ENCODE measurements at places on chromosomes 13 and 19.

DNA sequence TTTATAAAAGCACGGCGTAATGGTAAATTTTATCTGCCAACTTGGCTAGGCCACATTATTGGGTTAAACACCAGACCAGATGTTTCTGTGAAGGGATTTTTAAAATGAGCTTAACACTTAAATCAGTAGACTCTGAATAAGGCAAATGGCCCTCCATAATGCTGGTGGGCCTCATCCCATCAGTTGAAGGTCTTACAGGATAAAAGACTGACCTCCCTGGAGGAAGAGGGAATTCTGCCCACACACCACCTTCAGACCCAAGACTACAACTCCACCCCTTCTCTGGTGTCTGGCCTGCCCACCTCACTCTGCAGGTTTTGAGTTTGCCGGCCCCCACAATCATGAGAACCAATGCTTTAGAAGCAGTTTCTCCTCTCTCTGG is 96.4 kb downstream of the COL4A1 start:
- DNase-seq, result no peak

- DNase-seq, result peak; percentile 67
Observed at GRCh38 chr13:42929886-42930535, 62.0 kb downstream of the EPSTI1 start.

DNA sequence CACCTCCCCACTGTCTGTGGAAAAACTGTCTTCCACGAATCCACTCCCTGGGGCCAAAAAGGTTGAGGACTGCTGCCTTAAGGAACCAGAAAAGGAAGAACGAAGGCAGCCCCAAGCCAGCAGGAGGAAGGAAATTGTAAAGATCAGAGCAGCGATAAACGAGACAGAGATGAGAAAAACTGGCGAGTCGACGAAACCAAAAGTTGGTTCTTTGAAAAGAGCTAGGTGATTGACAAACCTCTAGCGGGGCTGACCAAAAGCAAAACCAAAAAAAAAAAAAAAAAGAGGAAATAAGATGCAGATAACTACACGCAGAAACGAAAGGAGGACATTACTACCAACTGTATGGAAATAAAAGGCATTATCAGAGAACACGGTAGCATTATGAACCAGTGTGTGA is 76.9 kb downstream of the GADD45B start:
- no peak for DNase-seq

GRCh38 chr13:40206241-40207000 is 460.0 kb downstream of the FOXO1 start:
- DNase-seq, result no peak

DNA sequence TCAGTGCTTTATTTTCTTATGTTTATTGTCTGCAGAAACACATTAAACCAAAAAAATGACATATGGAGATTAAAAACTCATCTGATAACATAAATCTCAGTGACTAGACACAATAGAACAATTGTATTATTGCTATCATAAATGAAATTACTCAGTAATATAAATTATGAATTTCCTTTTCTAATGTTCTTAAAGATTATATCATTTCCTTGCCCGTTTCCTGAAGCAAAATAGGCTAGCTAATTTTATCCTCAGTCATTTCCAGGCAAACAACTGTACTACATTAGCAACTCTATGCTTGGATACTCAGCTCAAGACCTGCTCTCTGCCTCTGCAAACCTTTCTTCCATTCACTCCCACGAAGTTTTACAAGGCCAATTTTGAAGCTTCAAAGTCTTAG is 61.2 kb downstream of the RFC3 start:
- no peak for DNase-seq

- no peak for DNase-seq
Observed at GRCh38 chr13:99886706-99887105, 84.9 kb downstream of the ZIC5 start.

GRCh38 chr19:769616-770015 is 18.7 kb downstream of the MISP start:
- DNase-seq, result no peak

DNA sequence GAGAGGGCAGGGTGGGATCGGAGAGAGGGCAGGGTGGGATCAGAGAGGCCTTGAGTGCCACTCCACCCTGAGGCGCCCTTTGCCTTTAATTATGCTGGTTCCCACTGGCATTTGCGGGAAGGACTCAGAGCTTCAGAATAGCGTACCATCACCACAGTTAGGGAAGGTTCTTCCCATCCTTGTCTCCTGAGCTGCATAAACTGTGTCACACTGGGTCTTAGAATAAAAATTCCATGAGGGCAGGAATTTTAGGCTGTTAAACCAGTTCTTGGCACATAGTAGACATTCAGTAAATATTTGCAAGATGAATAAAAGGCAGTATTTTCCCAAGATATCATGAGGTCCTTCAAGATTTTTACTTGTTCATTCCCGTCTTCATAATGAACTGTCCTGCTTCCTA is 24.4 kb downstream of the PPP2R1A start:
- no peak for DNase-seq

GRCh38 chr13:33218020-33218419 is 67.5 kb downstream of the STARD13 start:
- DNase-seq, result no peak

- no peak for DNase-seq
Observed at GRCh38 chr19:2761876-2762782, 20.9 kb downstream of the SGTA start.

DNA sequence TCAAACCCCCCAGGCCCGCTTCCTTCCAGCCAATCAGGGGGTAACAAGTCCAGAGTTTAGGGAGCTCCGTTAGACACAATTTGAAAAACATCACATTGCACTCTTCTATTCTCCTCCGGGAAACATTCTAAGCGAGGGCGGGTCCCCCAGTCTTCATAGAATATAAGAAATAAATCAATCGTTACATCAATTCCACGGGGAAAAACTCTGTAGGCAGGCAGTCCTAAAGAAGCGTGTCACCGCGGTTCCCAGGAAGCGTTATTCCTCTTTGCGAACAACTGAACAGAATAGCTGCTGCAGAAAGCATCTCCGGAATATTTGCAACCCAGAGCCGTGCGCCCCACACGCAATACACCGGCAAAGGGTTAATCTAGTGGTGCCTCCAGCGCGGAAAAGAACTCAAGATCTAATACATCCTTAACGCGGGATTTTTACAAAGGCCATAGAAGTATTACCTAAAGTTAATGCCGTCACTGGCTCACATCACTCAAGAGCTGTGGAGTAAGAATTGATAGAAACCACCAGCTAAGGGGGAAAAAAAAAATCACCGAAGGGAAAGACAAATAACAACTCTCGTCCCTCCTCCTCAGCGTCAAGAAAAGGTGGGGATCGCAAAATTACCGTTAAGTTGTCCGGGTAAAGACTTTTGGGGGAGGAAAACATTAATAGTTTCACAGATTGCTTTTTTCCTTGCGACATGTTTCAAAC is 65.1 kb downstream of the KCNRG start:
- DNase-seq, result peak; percentile 59

- DNase-seq, result peak; percentile 93
Observed at GRCh38 chr19:33437821-33438671, 64.5 kb downstream of the CEBPG start.

GRCh38 chr19:10543059-10543419 is 665 bp upstream of the ATG4D start:
- DNase-seq, result peak; percentile 81

DNA sequence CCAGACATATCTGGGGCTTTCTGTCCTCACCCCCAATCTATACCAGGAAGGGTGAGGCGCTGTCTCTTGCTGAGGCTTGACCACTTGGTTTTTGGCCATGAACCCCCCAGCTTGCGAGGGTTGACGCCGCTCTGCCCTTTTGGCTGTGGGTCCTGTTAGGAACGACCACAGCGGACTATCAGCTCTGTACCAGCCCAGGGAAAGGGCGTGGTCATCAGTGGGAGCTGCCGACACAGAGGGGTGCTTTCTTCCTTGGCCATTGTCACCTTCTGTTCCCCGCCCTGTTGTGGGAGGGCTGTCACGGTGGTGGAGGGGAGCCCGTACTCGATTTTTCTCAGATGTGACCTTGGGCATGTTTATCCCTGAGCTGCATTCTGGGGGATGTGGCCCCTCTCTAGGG is 5.7 kb downstream of the DCAF15 start:
- DNase-seq, result no peak

DNA sequence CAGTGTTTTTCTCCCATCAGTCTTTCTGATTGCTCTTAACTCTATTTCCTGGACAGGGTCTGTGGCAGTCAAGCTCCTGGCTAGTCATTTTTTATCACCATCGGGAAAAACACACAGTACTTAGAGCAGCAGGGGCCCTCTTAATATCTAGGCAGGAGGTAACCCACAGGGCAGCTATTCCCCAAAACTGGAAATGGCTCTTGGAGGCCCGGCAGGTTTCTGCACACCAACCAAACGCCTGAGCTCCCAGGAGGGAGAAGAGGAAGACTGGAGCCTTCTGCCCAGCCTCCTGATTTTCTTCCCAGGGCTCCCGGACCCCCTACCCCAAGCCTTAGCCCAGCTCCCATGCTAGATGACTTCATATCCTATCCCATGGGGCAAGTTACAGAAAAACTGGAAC is 49.3 kb upstream of the VSTM2B start:
- no peak for DNase-seq

DNA sequence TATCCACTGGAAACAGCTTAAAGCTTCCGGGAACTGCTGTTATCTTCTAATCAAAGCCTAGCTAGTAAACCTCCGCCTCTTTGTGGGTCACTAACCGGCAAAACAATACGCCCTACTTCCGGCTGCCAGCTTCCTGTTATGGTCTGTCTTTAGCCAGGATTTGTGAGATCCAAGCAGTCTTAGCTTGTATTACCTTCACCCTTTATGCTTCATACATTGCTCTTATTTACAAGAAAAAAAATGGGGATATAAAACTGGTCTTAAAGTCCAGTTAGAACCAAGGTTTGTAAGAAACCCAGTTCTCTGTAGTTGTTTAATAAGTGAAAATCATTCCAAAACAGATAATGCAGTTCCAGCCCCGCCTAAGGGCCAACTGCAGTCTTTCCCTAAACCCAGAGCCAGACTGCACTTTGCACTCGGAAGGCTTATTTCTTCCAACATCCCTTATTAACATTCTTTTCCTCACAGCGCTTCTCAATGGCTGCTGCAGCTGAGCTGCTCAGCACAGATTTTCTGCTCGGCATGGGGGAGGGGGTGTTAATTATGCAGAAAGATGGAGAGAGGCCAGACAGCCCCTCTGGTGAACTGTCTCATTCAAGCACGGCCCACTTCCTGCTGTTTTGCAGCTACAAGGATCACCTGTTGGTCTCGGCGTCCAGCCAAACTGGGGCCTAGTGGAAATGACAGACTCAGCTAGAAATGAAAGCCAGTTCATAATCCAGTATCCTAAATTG is 368.4 kb downstream of the KLF12 start:
- DNase-seq, result peak; percentile 97

GRCh38 chr13:114100446-114101357 is 31.7 kb downstream of the RASA3 start:
- DNase-seq, result no peak

DNA sequence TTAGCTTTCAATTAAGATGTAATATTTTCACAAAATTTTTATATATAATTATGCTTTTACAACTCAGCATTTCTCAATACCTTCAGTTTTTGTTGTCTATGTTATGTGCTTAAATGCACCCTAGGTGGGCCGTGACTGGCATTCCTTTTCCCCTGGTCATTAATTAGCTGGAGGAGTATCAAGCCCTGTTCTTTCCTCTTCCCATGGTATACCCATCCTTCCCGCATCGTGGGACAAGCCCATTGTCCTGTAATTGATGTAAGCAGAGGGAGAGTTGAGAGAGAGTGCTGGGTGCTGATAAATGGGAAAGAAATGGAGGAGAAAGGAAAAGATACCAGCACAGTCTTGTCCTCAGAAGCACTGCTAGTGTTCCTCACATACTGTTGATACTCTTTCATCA is 591.7 kb downstream of the GPC6 start:
- peak; percentile 30 for DNase-seq

DNA sequence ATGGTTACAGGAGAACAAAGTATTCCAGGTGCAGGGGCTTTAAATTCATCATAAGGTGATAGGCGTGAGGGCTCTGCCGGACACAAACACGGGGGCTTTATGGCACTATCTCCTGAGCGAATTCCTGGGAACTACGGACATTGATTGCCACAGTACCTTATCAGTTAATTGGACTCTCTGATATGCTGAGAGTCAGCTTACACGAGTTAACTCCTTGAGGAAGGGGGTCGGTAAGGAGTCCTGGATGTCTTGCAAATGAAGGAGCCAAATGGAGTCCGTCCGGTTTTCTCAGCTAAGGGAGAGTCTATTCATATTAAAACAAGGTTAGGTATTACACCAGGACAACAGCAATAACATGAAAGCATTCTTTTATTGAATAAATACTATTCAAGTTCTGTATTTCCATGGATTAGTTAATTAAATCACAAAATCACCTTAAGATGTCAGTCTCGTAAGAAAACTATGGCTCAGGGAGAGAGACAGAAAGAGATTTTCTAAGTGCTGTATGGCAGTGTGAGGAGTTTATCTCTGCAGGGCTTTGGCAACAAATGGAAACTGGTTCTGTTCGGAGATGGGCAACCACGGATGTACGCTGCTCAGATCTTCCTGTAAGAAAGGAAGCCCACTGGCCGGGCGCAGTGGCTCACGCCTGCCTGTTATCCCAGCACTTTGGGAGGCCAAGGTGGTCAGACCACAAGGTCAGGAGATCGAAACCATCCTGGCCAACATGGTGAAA is 26.2 kb upstream of the HIF3A start:
- no peak for DNase-seq

DNA sequence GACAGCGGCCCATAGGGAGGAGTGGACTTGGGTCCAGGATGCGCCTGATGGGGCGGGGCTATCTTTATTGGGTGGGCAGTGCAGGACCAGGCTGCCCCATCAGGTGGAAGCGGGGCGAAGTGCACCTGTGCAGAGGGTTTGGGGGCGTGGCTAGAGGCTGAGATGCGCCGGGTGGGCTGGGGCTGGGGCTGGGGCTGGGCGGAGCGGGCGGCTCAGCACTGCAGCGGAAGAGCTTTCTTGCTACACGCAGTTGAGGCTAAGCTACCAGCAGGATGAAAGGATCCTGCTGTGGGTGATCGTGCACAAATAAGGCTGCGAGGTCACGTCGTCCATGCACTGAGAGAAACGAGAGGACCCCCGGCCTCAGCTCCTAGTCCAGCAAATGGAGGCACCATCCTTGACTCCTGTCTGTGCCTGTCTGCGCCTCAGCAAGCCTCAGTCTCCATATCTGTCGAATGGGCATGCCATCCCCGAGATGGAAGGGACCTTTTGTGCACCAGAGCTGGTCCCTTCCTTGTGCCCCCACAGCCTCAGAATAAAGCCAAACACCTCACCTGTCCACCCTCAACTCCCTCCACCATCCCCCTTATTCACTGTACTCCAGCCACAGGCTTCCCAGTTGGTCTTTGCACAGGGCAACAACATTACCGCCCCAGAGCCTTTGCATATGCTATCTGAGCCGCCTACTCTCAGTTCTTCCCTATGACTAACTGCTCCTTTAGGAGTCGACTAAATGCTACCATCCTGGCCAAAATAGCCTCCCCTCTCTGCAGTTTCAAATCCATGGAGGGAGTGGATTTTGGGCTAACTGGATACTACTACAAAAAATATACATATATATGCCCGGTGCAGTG is 21.0 kb upstream of the HOMER3 start:
- peak; percentile 75 for DNase-seq

- DNase-seq, result peak; percentile 94
Observed at GRCh38 chr19:2507109-2507508, 31.2 kb downstream of the GADD45B start.

GRCh38 chr13:52005841-52006522 is 5.3 kb downstream of the ATP7B start:
- no peak for DNase-seq

GRCh38 chr19:47713046-47714021 is at the start of gene EHD2:
Gene EHD2, plus strand, starts transcription at chr19:47713422. Its CDS starts 3,191 bp downstream, at chr19:47716613.
- peak; percentile 54 for DNase-seq
